ENCODE measurements at places on chromosomes 16 and 17.

DNA sequence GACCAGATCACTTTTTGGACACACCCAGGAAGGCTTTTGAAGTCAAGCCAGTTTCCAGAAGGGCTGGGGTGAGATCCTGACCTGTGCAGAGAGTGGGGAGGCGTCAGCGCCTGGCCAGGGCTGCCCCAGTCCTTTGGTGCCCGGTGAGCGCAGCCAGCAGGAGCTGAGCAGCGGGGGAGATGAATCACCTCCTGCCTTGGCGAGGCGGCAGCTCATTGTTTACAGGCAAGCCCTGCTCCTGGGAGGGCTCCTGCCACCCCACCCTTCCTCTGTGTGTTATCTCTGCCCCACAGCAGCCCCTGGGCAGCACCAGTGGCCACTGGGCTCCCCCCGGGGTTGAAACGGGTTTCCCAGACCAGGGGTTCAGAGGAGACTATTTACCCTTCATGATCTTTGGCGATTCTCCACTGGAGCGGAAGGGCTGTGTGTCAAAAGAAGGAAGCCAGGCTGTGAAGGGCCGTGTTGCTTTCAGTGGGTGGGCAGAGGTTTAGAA is 14.1 kb upstream of the ITGB4 start:
- DNase-seq: no peak

- DNase-seq: no peak
Observed at GRCh38 chr17:42192189-42193126, 1.8 kb downstream of the GHDC start.

- no peak for DNase-seq
Observed at GRCh38 chr17:57574040-57574513, 171.0 kb downstream of the CCDC182 start.

- DNase-seq: no peak
Observed at GRCh38 chr17:57911834-57912673, 43.2 kb downstream of the CUEDC1 start.

- DNase-seq: peak; percentile 11
Observed at GRCh38 chr17:1365445-1366039, 34.5 kb downstream of the YWHAE start.

DNA sequence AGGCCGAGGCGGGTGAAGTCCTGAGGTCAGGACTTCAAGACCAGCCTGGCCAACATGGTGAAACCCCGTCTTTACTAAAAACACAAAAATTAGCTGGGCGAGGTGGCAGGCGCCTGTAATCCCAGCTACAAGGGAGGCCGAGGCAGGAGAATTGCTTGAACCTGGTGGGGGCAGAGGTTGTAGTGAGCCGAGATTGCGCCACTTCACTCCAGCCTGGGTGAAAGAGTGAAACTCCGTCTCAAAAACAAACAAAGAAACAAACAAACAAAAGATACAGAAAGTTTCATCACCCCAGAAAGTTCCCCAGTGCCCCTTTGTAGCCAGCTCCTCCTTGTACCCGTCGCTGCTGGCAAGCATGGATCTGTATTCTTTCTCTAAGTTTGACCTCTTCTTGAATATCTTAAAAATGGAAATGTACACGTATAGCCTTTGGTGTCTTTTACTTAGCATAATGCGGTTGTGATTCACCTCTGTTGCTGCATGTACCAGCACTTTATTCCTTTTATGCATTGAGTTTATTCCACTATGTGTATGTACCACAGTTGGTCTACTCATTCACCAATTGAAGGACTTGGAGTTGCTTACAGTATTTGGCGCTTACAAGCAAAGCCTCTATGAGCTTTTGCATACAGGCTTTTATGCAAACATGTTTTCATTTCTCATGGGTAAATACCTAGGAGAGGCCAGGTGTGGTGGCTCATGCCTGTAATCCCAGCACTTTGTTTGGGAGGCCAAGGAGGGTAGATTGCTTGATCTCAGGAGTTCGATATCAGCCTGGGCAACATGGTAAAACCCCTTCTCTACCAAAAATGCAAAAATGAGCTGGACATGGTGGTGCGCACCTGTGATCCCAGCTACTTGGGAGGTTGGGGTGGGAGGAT is 87.5 kb upstream of the CLEC18A start:
- DNase-seq: no peak

GRCh38 chr16:28025631-28026030 is 37.9 kb downstream of the GSG1L start:
- DNase-seq: no peak

DNA sequence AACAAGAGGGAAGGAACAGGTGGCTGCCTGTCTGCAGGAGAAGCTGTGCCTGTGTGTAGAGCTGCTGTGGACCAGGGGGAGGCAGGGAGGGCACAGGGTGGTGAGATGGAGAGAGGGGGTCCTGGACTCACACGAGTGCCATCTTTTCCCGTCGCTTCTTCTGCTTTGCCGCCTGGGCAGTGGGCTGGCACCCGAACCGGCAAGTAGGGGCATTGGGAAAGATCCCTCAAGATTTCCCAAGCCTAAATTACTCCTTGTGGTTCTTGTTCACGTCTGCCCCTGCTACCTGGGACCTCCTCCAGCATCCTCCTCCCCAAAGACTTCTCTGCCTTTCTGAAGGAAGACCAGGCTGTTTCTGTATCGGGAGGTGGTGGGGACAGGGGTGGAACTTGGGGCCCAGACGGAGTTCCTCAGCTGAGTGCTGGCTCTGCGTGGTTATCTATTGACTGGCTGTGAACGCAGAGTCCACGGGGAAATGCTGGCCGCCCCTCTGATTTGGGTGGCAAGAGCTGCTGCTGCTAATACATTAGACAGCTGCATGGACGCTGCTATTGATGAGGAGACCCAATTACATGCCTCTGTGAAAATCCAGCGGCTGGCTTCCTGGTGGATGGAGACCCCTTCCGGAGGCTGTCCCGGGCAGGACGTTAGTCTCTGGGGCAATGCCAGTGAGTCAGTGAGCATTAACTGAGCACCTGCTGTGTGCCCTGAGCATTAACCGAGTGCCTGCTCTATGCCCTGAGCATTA is 114.5 kb downstream of the OR1D5 start:
- no peak for DNase-seq

DNA sequence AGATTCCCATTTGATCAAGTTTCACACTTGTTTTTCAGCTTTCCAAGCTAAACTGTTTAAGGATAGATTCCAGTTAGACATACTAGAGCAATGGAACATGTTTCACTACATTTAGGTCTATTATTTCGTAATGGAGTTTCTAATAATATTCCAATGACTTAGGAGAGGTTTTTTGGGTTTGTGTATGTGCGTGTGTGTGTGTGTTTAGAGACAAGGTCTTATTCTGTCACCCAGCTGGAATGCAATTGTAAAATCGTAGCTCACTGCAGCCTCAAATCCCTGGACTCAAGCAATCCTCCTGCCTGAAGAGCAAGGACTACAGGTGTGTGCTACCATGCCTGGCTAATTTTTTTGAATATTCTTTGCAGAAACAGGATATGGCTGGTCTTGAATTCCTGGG is 426.3 kb downstream of the ZFHX3 start:
- DNase-seq: no peak

- DNase-seq: peak; percentile 39
Observed at GRCh38 chr17:76736349-76737081, 616 bp downstream of the SRSF2 start.

DNA sequence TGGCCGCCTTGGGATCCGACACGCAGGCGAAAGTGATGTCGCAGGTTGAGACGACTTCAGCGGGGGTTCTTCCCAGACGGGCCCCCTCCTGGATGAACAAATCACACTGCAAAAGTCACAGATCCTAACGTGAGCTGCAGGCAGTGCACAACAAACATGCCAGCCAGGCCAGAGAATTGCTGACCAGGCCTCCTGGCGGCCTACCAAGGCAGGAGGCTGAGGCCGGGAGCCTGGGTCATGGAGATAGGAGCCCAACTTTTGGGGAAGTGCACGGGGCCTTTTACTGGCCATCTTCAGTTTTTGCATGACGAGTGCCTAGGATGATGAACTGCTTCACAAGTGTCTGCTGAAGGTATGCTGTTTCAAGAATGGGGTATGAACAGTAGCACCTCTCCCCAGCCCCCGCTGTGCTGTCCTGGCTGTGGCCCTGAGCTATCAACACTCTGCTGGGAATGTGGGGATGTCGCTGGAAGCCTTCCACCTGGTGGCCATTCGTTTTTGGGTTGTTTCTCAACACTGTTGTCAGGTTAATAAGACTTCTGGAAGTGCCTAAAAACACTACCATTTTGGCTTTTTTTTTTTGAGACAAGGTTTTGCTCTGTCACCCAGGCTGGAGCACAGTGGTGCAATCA is 12.2 kb upstream of the ROGDI start:
- DNase-seq: no peak

DNA sequence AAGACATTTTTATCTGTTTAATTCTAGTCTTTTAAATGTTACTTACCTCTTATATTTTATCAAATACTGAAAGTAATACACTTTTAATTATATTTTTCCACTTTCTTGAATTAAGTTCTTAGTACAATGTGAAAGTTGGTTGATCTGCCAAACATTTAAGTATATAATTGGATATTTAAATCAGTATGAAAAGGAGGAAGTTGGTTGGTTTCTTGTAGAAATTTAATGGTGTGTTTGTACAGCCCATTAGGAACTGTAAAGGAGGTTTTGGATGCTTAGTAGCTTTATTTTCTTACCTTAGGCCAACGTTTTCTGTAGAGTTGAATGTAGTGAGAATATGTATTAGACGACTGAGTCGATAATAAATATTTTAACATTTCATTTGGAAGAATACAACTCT is 5.4 kb downstream of the NFATC3 start:
- no peak for DNase-seq

DNA sequence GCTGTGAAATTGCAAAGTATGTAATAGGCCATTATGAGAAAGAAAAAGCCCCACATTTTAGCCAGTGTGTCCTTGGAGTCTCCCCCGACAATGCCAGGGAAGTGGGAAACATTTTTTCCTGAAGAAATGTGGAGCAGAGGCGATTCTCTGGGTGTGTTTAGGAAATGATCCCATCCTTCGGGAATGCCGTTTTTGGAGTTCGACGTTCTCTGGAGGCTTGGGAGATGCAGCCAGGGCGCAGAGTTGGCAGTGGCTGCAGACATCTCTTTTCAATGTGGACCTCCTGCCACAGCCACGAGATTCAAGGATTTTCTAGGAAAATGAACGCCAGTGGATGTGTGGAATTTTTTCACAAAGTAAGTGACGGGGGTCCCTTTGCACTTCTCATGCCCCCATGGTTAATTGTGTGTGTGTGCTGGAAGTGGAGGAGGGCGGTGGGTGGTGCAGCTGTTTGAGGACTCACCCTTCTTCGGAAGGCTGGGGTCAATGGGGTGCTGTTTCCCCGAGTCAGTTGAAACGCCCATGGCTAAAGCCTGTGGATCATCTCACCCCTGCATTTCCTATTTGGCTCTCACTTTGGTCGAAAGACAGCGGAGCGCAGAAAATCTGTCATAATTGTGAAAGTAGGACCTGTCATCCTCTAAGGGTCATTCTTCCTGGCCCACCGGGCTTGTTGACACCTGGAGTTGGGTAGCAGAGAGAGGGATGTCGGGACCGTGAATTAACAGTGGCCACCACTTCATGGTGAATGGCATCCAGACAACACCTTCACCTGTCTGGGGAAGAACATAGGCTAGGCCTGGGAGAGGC is 73.2 kb downstream of the CMIP start:
- no peak for DNase-seq

GRCh38 chr16:22938647-22939046 is 124.7 kb downstream of the HS3ST2 start:
- no peak for DNase-seq

DNA sequence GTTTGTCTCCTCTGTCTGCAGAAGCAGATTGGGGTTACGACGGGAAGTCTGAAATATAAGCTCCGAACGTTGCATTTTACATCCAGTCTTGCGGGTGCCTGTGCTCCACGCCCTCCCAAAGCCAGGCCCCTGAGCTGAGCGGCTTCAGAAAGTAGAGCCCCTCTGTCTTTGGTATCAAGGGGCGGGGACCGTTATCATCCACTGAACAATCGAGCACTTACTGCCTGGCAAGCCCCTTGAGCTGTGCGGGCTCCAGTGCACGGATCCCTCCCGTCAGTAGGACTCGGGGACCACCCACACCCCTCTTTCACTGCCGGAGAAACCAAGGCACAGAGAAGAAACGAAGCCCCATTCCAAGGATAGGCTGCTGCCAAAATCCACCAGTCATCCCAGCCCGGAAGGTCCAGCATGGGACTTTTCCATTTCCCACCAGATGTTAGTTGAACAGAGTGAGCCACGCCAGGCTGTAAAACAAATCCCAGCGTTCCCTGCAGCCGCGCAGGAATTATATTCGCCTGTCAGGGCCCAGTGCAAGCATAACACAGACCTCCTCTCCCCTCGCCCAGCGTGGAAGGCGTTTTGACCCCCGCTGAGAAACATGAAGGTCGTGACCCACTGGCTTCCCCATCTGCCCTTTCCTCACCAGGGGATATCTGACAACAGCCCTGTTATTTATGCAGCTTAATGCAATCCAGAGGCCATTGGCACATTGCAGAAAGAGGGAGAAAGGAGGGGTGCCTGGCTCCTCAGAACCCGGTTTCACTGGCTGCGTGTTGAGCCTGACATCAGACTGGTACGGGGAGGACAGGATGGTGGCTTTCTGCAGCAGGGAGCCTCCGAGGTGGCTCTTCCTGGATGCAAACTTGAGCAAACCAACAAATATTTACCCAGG is 212.2 kb upstream of the FOXF1 start:
- no peak for DNase-seq

DNA sequence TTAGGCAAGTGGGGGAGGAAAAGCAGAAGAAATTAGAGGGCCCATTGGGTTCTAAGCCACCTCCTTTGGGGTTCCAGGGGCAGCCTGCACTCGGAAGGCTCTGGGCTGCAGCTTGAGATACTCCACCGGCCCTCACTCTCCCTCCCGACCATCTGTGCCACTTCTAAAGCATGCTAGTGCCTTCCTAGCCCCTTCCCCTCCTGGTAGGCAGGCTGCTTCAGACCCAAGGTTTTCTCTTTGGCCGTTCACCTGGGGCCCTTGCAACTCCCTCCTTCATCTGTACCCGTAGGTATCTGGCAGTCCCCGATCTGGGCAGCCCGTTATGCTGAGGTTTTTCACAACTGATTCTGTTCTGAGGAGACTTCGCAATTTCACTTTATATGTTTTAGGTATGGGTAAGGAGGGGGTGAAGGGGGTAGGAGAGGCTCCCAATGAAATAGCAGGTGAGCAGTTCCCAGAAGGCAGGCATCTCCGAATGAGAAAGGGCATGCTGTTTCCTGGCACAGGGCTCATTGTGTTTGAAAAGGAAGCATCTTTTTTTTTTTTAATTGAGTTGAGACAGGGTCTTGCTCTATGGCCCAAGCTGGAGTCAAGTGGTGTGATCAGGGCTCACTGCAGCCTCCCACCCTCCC is 98.7 kb downstream of the RAB11FIP4 start:
- DNase-seq: no peak
